NCI-H526 treated with DMSO at 0.1 percent for 48 hours (cell line): ENCODE measurements at places on chromosomes 1 and 21.
A peak's percentile ranks its signal among the peaks of the same experiment; 100 is the strongest.

DNA sequence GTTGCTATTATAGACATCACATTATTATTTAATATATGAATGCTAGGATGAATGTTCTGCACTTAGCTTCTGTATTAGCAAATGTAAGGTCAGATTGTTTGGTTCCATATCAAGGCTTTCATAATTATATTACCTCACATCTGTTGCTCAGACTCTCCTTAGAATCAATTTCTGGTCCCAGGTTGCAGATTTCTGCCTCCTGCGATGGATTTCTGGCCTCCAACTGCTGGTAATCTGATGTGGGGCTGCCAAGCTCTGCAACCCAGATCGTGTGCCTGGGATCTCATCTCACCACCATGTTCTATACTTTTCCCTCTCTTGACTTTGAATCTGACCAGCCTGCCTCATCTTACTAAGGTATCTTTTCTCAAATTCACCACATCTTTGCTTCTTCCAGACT, 25.2 kb downstream of the PLPPR5 start:
- no peak for DNase-seq

GRCh38 chr1:201495551-201496295, 11.2 kb downstream of the CSRP1 start:
- DNase-seq = peak; percentile 49

GRCh38 chr1:83901547-83902155, 97.3 kb downstream of the TTLL7 start:
- no peak for DNase-seq

GRCh38 chr1:19177811-19178210, 32.3 kb downstream of the UBR4 start:
- DNase-seq = no peak

DNA sequence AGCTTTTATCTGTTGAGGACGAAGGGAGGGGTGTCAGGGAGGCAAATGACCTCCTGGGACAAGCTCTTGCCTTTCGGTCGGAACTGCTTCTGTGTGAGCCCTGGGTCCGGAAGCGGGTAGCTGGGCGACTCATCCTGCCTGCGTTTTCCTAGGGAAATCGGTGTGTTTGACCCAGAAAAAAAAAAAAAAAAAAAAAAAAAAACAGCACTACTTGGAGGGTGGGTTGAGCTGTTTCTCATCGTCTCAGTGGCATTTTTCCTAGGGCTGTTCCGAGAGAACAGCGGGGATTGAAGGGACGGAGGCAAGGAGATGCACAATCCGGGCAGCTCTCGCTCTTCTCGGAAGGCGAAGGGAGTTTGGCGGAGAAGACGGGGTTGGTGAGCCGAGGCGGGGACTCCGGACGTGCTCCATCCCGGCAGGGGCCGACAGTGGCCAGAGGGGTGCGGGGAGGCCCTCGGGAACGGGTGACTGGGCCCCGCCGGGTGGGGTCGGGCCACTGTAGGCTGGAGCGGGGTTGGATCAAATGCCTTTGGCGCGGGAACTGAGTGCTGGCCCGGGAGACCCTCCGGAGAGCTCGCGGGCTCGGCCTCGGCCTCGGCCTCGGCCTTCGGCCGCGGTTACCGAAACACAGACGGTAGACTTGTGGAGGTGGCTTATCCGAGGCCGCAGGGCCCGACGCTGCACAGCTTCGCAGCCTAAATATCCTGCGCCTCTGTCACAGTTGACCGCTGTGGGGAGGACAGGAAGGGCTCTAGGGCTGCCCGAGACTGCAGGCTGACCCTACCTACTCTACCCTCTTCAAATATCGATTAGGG, 2.4 kb upstream of the BARHL2 start:
- DNase-seq = no peak

DNA sequence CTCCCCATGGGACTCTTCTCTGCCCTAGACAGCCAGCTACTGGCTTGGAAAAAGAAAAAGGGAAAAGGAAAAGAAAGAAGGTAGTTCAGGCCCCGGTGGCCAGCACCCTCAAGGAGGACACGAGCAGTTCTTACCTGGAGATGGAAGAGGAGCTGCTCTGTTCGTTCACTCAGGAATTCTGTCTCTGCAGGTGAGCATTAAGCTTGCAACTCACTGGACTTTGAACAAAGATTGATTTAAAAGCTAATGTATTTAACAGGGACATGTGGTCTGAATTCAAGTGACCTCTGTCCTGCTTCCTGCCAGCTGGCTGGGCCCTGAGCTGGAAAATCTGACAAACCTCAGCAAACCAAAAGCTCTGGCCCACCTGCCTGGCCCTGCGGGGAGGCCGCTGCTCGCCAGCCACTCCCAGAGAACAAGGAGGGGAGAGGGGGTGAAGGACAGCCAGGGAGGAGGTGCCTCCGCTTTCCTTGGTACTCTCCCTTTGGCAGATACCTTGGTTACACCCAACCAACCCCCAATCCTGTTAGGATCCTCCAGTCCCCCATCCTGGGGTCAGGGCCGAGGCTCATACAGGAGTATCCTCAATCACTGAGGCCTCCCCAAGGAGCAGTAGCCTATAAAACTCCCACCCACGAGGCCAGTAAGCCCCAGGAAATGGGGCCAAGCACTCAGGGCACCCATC, at the start of gene PDZK1:
TSS of gene PDZK1 (minus strand) at position 186 of the 685 bp plus-strand sequence. CDS start 19,347 bp downstream, outside the sequence.
- no peak for DNase-seq

GRCh38 chr1:17881761-17882160, 126.6 kb downstream of the ACTL8 start:
- DNase-seq = no peak

- peak; percentile 59 for DNase-seq
These were observed 19.6 kb upstream of the ZNF648 start for GRCh38 chr1:182080955-182081582.

- no peak for DNase-seq
These were observed 3.0 kb upstream of the MAN1A2 start for GRCh38 chr1:117364240-117364639.

GRCh38 chr1:101365186-101365585, 128.4 kb downstream of the S1PR1 start:
- no peak for DNase-seq

- no peak for DNase-seq
These were observed 218.8 kb upstream of the CAMK1G start for GRCh38 chr1:209364716-209365115.

DNA sequence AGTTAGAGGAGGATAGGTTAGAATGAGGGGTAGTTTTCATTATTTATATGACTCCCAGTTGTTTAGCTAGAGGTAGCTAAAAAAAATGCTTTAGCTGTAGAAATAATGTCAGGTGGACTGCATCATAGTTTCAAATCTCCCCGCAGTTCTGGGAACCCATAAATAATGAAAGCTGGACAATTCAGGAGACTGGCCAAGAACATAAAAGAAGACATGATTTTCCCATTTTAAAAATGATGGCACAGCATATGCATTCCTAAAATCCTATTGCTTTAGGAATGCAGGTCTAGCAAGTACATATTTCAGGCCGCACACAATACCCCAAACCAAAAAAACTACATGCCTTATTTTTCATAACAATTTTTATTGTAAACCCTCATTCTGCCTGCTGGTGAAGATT, 143.3 kb downstream of the CTH start:
- no peak for DNase-seq

DNA sequence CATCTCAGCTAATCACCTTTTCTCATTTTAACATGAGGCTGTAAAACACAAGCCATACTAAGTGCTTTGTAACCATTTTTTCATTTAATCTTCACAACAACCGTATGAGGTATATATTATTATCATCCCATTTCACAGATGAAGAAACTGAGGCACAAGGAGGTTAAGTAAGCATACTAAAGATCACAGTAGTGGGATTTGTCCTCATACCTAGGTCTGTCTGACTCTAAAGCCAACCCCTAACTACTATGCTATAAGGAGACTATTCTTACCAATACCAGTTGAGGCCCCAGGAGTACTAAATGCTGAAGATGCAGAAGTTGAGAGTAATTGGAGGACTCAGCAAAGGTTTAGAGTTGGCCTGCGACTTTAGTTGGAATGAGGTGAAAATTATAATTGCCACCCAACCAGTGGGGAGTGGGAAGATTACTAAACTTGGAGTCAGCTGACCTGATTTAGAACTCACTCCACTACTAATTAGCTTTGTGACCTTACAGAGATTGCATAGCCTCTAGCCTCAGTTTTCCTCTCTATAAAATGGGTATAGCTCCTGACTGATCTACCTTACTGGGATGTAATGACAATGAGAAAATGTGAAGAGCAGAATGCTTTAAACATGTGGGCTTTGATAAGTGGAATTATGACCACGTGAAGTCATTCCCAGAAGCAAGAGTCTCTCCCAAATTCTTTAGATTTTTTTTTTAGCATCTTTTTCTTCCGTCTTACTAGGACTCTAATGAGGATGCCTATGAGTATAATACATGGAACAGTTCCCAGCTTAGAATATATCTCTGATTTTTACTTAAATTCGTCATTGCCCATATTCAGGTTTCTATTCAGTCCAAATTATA, 85.8 kb upstream of the IPO9 start:
- DNase-seq = no peak

- DNase-seq = no peak
These were observed 127.5 kb downstream of the UCK2 start for GRCh38 chr1:165954940-165955339.

GRCh38 chr1:75203415-75204277, 69.5 kb downstream of the LHX8 start:
- DNase-seq = peak; percentile 39

- no peak for DNase-seq
These were observed 151.3 kb downstream of the ADGRL4 start for GRCh38 chr1:78855258-78855657.

- DNase-seq = no peak
These were observed 29.2 kb downstream of the AGPAT3 start for GRCh38 chr21:43894206-43894577.

DNA sequence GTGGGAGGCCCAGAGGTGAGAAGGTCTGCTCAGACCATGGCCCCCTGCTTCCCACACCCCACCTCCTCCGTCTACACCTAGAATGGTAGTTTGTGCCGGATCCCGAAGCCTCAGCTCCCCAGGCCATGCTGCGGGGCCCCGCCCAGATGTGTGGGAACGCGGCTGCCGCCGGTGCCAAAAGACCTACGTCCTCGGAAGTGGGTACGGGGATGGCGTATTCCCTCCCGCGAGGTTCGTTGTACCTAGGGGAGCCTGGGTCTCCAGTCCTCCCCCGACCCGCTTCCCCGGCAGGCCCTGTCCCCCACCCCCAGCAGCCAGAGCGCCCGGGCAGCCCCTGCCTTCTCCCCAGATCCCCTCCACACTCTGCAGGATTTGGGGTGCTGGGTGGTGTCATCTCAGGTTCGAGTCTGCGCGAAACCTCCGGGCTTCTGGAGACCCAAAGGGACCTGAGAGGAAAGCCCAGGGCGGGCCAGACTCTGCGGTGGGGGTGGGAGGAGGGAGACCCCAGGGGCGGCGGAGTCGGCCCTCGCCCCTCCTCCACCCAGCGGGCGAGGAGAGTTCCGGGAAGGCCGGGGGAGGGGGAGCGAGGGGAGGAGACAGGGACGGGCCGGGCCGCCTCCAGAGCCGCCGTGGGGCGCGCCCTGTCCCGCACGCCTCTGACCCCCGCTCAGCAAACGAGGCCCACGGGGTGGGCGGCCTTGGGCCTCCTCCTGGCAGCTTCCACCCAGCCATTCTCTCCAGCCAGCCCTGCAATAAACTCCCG, 6.2 kb upstream of the PRDM16 start:
- DNase-seq = no peak

- no peak for DNase-seq
These were observed 32.7 kb downstream of the OR13G1 start for GRCh38 chr1:247646867-247647266.

DNA sequence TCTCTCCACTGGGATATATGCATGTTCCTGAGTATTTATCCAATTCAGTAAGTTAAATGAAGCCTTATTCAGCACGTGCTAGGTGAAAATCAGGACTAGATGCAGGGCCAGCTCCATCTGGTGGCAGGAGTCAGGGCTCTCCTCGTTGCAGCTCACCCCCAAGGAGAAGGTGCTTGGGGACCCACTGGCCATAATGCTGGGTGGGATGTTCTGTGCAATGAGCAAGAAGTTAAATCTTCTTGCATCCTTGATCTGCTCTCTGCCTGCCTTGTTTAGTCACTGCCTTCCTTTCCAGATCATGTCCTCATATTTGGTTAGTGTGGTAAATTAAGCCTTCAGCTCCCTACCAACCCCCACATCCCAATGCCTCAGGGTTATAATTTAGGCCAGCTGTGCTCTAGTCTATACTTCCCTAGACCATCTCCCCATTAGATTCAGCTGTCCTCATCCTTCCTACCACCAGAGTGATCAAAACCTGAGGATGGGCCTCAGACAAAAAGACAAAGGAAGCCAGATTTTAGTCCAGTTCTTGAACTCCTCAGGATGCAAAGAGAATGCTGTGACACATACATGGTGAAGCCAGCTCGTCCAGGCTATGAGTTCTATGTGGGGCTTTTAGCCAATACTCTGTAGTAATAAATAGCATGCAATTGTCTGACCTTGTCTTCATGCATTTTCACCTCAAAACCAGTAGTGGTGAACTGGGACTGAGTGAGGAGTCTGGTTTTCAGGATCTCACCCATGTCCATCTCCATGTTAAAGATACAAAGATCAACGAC, 55.9 kb downstream of the SEC16B start:
- DNase-seq = peak; percentile 37

- DNase-seq = no peak
These were observed 81.2 kb downstream of the SMYD3 start for GRCh38 chr1:246425895-246426294.

- DNase-seq = no peak
These were observed 14.0 kb downstream of the HSD3B2 start for GRCh38 chr1:119428991-119429390.

GRCh38 chr1:100266741-100267140, 725 bp downstream of the RTCA start:
- no peak for DNase-seq

- DNase-seq = peak; percentile 87
These were observed 24.7 kb upstream of the LRRC47 start for GRCh38 chr1:3821004-3821403.

- no peak for DNase-seq
These were observed 2.1 kb upstream of the LPGAT1 start for GRCh38 chr1:211832661-211833060.

GRCh38 chr1:147717051-147717705, 43.2 kb downstream of the GJA5 start:
- DNase-seq = no peak

GRCh38 chr1:10322821-10323220, 76.0 kb upstream of the PGD start:
- no peak for DNase-seq

DNA sequence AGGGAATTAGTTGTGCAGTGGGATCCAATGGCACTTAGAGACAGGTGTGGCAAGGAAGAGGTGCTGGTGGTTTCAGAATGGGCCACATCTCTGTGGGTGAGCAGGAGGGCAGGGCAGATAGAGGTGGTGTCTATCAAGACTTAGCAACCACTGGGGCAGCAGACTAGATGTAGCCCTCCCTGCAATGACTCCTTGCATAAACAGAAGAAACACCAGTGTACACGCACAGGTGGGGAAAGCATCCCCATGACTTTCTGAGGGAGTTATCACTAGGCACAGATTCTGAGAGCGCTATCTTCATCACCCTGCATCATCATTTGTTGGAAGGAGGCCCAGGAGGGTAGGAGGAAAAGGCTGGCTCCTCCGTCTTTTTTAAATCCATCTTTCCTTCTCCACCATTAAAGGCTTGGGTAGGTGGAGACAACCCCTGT, 58.4 kb downstream of the PLXNA2 start:
- no peak for DNase-seq

GRCh38 chr1:28193701-28194161, 17.2 kb upstream of the PTAFR start:
- no peak for DNase-seq
